ENCODE measurements at places on chromosomes 5 and 9.

- peak; percentile 46 for DNase-seq
Observed at GRCh38 chr9:26132746-26133312, 454.6 kb upstream of the TUSC1 start.

DNA sequence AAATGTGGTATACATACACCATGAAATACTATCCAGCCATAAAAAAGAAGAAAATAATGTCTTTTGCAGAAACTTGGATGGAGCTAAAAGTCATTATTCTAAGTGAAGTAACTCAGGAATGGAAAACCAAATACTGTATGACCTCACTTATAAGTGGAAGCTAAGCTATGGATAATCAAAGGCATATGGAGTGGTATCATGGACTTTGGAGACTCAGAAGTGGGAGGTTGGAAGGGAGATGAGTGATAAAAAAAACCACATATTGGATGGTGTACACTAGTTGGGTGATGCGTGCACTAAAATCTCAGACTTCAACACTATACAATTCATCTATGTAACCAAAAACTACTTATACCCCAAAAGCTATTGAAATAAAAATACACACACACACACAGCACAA, 24.5 kb downstream of the ADAMTS12 start:
- no peak for DNase-seq

GRCh38 chr5:8940934-8941333, 604.9 kb downstream of the SEMA5A start:
- no peak for DNase-seq

GRCh38 chr5:51033215-51033614, 350.0 kb upstream of the ISL1 start:
- no peak for DNase-seq
